ENCODE measurements at places on chromosomes 7 and 10. TPM values are rescaled to one million over a fixed set of nuclear protein-coding genes. Genes with fewer than 3 reads are reported as not detected.

MKRN1 gene
- 110 TPM for total RNA-seq

SH3PXD2A gene
- 50.5 TPM for total RNA-seq

GHRHR gene
- total RNA-seq, result not detected

DUS4L gene
- 14.9 TPM for total RNA-seq

EPDR1 gene
- total RNA-seq, result 20.7 TPM

AEBP1 gene
- 143 TPM for total RNA-seq

CPA4 gene
- 3.6 TPM for total RNA-seq

ADAM22 gene
- total RNA-seq, result 42.2 TPM

DEPP1 gene
- total RNA-seq, result 40.9 TPM

C10orf62 gene
- total RNA-seq, result not detected

MYO1G gene
- total RNA-seq, result 1.0 TPM

CPN1 gene
- total RNA-seq, result not detected

SPAM1 gene
- not detected for total RNA-seq

DLX5 gene
- not detected for total RNA-seq

KCNH2 gene
- total RNA-seq, result 22.7 TPM

CCL24 gene
- total RNA-seq, result not detected

ASB4 gene
- 1.0 TPM for total RNA-seq

CLIP2 gene
- total RNA-seq, result 63.3 TPM

MUC12 gene
- total RNA-seq, result not detected

NME8 gene
- not detected for total RNA-seq

NRG3 gene
- total RNA-seq, result 7.9 TPM

LRRC4 gene
- total RNA-seq, result 4.6 TPM

PMS2 gene
- 25.3 TPM for total RNA-seq

SUN3 gene
- not detected for total RNA-seq

TET1 gene
- 55.9 TPM for total RNA-seq

LIPN gene
- not detected for total RNA-seq

ZNF273 gene
- total RNA-seq, result 17.6 TPM

MYH16 gene
- not detected for total RNA-seq

FAM180A gene
- total RNA-seq, result 3.6 TPM

ASB10 gene
- total RNA-seq, result 0.44 TPM

MNX1 gene
- not detected for total RNA-seq

H2AZ2 gene
- 221 TPM for total RNA-seq

NEURL1 gene
- 16.8 TPM for total RNA-seq

HYAL4 gene
- total RNA-seq, result not detected

WDFY4 gene
- 3.5 TPM for total RNA-seq

TACC2 gene
- 44.5 TPM for total RNA-seq

NPC1L1 gene
- not detected for total RNA-seq

CRYGN gene
- not detected for total RNA-seq

HTR7 gene
- total RNA-seq, result 1.2 TPM
